Large intestine (tissue), 12 donors: ENCODE measurements at places on chromosomes 11 and 22. TPM values are rescaled to one million over a fixed set of nuclear protein-coding genes. Genes with fewer than 3 reads are reported as not detected.

The PEX26 gene
- 32.7 TPM for polyA plus RNA-seq

DNA sequence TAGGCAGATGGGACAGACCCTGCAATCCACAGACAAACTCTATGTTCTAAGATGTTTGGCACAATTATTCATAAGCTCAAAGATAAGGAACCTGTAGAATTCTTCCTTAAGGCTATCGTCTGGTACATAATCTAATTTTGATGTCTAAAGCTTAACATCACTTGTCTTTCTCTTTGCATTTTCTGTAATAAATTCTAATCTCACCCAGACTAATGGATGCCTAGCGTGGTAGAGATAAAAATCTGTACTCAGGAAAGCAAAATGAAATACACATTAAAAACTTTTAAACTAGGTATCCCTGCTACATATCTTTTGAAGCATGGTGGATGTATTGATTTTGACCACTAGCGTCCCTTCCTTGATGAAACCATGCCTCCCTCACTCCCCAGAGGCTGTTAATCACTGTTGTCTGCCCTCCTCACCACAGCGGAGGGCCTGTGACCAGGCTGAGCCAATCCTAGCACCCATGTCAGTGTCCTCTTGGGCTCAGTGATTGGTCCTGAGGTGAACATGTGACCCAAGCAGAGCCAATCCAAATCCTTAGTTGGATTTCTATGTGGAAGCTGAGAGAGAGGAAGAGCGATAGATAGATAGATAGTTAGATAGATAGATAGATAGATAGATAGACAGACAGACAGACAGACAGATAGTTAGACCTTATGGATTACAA, 82.2 kb upstream of the GRK3 start:
- no peak for DNase-seq

DNA sequence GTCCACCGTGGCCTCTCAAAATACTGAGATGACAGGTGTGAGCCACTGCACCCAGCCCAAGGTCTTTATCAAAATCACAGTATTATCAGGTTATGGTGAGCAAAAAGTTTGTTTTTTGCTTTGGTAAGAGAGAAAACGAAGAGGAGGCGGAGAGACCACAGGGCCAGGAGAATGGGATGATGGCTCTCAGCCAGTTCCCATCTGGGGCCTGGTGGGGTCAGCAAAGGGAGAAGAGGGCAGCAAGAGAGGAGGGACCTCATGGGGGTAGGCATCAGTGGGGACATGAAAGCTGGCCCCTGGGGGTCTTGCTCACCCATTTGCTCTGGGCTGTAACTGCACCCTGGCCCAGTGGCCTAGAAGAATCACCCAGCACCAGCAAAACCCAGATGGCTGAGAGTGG, 190.2 kb downstream of the SHANK2 start:
- DNase-seq, result no peak

DNA sequence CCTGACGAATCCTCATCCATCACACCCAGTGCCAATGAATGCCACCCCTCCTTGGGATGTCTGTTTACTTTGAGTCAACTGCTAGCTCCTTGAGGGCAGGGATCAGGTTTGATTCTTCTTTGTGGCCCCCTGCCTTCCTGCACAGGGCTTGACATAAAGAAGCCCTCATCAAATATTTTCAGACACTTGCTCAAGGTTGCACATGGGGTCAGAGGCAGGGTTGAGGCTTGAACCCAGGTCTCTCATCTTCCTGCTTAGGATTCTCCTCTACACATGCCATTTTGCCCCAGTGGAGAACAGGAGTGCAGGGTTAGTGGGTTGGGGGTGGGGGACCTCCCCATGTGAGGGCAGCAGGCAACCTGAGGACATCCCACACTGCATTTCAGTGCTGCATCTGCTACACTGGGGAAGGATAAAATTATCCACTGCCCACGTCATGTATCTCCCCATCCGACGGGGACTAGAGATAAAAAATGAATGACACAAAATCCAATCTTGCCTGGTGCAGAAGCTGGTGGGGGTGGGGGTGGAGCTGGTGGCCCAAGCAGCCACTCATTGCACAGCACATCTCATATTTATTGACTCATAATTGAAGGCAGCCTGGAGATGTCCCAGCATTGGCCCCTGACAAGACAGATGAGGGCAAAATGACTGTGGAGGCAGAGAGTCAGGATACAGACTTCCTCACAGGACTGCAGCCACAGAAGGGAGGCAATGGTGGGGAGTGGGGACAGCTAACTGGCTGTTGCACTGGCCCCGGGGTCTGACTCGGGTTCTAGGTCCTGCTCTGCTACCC, 41.3 kb downstream of the NEU3 start:
- no peak for DNase-seq

DNA sequence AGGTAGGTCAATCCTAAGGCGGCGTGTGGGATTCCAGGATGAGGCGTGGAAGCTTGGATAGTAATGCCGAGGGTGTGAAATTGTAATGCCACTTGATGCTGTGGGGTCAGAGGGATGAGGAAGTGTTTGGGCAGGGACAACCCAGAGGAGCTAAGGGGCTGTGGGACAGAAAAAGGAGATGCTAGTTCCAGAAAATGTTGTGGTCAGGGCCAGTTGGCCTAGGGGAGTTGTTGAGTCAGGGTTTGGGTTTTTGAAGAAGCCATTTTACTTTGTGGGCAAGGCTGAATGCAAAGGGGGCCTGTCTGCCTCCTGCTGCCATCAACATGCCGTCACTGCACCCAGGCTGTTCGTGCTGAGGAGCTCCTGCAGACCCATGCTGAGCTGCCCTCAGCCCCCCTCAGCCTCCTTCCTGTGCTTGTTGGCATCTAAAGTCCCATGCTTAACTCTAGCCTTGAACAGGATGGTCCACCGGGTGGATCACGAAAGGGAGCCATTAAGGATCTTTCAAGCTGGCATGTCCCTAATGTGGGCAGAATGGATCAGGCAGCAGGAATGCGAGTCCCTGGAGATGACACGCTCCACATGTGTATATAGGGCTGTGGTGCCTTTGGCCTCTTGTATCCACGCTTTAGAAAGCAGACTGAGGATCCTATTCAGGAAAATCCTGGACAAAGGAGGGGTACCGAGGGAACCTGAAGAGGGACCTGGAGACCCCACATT, 2.1 kb downstream of the C11orf16 start:
- DNase-seq, result no peak

GRCh38 chr11:124669193-124669592, 4.3 kb downstream of the SIAE start:
- DNase-seq, result no peak

DNA sequence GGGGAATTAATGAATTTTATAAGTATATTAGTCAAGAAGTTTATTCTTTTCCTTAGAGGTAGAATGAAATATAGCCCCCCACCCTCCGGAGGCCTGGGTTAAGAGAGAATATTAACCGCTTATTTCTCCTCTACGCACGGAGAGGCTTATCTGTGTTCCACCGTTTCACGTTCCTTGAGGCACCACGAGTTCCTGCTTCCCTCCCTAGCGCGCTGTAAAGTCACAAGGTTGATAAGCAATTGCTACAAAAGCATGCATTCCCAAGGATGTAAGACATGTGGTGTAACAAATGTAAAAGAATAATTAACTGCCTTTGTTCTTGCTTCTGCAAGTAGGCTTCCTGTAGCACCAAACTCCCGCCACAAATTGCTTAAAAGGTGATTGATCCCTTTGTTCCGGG, 1.5 kb upstream of the ANKRD42 start:
- peak; percentile 85 for DNase-seq

GRCh38 chr11:92397221-92397755, 172.7 kb downstream of the FAT3 start:
- no peak for DNase-seq
